Left lung (tissue), 14 donors: ENCODE measurements at places on chromosomes 6 and 20. TPM values are rescaled to one million over a fixed set of nuclear protein-coding genes. Genes with fewer than 3 reads are reported as not detected.

SEL1L2 gene
- not detected for polyA plus RNA-seq

PPP1R18 gene
- polyA plus RNA-seq = 36.7 TPM

PREX1 gene
- polyA plus RNA-seq = 20.3 TPM

MYLIP gene
- polyA plus RNA-seq = 44.6 TPM

PRPH2 gene
- polyA plus RNA-seq = 4.1 TPM

NRSN1 gene
- 0.26 TPM for polyA plus RNA-seq

GGTLC1 gene
- polyA plus RNA-seq = 1.3 TPM

DEFB124 gene
- polyA plus RNA-seq = 1.3 TPM

TAPBP gene
- polyA plus RNA-seq = 41.5 TPM

CASS4 gene
- 24.7 TPM for polyA plus RNA-seq

IP6K3 gene
- polyA plus RNA-seq = 3.3 TPM

SMIM8 gene
- polyA plus RNA-seq = 26.4 TPM

OPN5 gene
- 0.06 TPM for polyA plus RNA-seq

ENPP5 gene
- 11.4 TPM for polyA plus RNA-seq

UBE2J1 gene
- 51.6 TPM for polyA plus RNA-seq

VARS2 gene
- polyA plus RNA-seq = 42.3 TPM

ACTL10 gene
- 0.79 TPM for polyA plus RNA-seq

PTCHD4 gene
- polyA plus RNA-seq = 0.27 TPM

MRPL14 gene
- polyA plus RNA-seq = 36.7 TPM

EPB41L1 gene
- 38.1 TPM for polyA plus RNA-seq

OR5V1 gene
- polyA plus RNA-seq = not detected

HLA-DRB5 gene
- polyA plus RNA-seq = 5.1 TPM

SLC17A3 gene
- 0.22 TPM for polyA plus RNA-seq

PCK1 gene
- polyA plus RNA-seq = 0.41 TPM

FRMD1 gene
- polyA plus RNA-seq = 4.4 TPM

CAPN11 gene
- polyA plus RNA-seq = 0.10 TPM

SPATA2 gene
- polyA plus RNA-seq = 8.6 TPM

SLC26A8 gene
- polyA plus RNA-seq = 0.53 TPM

ITCH gene
- polyA plus RNA-seq = 45.8 TPM

TCF15 gene
- 1.7 TPM for polyA plus RNA-seq

HLA-DPA1 gene
- 14.9 TPM for polyA plus RNA-seq

COL11A2 gene
- 4.2 TPM for polyA plus RNA-seq

ZBTB46 gene
- 9.5 TPM for polyA plus RNA-seq

EGFL8 gene
- 20.1 TPM for polyA plus RNA-seq

PAK5 gene
- polyA plus RNA-seq = 0.44 TPM

BTNL2 gene
- 3.0 TPM for polyA plus RNA-seq

ADAM33 gene
- 10.6 TPM for polyA plus RNA-seq

PRSS16 gene
- 4.8 TPM for polyA plus RNA-seq

RAB44 gene
- polyA plus RNA-seq = 0.06 TPM

EBF4 gene
- polyA plus RNA-seq = 49.1 TPM

SYNDIG1 gene
- 6.3 TPM for polyA plus RNA-seq

OR11A1 gene
- 0.06 TPM for polyA plus RNA-seq

ZBP1 gene
- 0.57 TPM for polyA plus RNA-seq

LY6G6D gene
- polyA plus RNA-seq = 0.57 TPM

FRS3 gene
- 8.0 TPM for polyA plus RNA-seq

RHAG gene
- polyA plus RNA-seq = 1.9 TPM

FERMT1 gene
- 5.6 TPM for polyA plus RNA-seq

C20orf141 gene
- polyA plus RNA-seq = not detected

HTR1E gene
- 0.60 TPM for polyA plus RNA-seq

YWHAB gene
- polyA plus RNA-seq = 164 TPM

VIP gene
- 3.8 TPM for polyA plus RNA-seq

FAM83C gene
- polyA plus RNA-seq = not detected

STMN3 gene
- 37.5 TPM for polyA plus RNA-seq
